T47D (cell line): ENCODE measurements at places on chromosomes 5 and 9.
A peak's percentile ranks its signal among the peaks of the same experiment; 100 is the strongest.

DNA sequence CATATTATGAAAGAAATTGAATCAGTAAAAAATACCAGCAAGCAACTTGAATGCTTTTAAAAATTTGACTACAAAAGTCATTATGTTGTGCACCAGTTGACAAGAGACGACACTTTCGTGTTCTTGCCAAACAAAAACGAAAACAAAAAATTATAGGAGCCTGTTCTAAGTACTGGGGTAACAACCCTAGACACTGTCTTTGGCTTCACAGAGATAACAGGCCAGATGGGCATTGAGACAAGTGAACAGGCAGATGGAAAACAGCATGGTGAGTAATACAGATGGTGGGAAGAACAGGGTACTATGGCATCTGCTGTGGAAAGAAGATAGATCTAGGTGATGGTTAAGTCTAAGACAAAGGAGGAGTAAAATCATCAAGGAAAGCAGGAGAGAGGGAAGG, 99.0 kb downstream of the CDH12 start:
- no peak for DNase-seq

GRCh38 chr9:2023532-2023931, 8.4 kb downstream of the SMARCA2 start:
- no peak for DNase-seq

- DNase-seq = no peak
Measured at GRCh38 chr5:7714119-7714518, 136.8 kb downstream of the CFAP90 start.

GRCh38 chr5:66633754-66634153, 37.6 kb downstream of the MAST4 start:
- no peak for DNase-seq

- DNase-seq = no peak
Measured at GRCh38 chr5:73382401-73382740, 66.2 kb downstream of the FOXD1 start.

DNA sequence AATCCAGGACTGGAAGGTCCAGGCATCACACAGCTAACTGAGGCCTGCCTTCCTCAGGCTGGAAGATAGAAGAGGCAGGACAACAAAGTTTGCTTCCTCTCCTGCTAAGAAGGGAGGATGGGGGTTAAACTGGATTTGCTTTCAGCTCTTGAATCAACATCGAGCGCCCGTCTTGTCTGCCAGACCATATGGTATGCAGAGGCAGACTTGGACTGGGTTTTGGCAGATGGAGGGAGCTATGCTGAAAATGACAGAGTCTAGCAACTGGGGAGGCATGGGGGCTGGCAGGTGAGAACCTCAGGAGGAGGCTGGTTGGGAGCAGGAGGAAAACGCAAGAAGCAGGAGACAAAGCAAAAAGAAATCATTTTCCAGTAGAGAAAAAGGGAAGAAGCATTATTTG, 289.5 kb upstream of the IL12B start:
- DNase-seq = no peak

DNA sequence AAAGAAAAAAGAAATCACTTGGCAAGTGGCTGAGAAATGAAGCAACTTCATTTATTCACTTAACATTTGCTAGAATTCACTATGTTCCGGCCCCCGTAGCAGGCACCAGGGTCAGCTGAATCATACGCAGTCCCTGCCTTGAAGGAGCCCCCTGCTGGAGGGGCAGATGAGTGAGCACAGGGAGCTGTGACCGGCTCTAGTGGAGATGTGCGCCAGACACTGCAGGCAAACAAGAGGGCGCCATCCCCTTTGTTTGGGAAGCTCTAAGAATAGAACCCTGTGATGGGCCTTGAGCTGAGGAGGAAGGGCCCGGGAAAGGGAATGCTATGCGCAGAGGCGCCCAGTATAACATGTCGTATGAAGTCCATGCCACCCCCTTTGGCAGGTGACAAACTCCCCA, 20.2 kb upstream of the RPL26L1 start:
- DNase-seq = peak; percentile 59

GRCh38 chr9:98954244-98954610, 10.5 kb downstream of the COL15A1 start:
- DNase-seq = no peak

DNA sequence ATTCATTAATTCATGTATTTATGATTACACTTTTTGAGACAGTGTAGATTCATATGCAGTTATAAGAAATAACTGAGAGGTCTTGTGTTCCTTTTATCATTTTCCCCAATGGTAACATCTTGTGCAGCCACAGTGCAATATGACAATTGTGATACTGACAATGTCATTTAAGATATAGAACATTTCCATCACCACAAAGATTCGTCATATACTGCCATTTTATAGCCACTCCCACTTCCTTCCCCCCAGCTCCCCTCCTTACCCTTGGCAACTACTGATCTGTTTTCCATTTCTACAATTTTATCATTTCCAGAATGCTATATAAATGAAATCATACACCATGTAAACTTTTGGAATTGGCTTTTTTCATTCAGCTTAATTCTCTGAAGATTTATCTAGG, 53.8 kb downstream of the NR2F1 start:
- no peak for DNase-seq

DNA sequence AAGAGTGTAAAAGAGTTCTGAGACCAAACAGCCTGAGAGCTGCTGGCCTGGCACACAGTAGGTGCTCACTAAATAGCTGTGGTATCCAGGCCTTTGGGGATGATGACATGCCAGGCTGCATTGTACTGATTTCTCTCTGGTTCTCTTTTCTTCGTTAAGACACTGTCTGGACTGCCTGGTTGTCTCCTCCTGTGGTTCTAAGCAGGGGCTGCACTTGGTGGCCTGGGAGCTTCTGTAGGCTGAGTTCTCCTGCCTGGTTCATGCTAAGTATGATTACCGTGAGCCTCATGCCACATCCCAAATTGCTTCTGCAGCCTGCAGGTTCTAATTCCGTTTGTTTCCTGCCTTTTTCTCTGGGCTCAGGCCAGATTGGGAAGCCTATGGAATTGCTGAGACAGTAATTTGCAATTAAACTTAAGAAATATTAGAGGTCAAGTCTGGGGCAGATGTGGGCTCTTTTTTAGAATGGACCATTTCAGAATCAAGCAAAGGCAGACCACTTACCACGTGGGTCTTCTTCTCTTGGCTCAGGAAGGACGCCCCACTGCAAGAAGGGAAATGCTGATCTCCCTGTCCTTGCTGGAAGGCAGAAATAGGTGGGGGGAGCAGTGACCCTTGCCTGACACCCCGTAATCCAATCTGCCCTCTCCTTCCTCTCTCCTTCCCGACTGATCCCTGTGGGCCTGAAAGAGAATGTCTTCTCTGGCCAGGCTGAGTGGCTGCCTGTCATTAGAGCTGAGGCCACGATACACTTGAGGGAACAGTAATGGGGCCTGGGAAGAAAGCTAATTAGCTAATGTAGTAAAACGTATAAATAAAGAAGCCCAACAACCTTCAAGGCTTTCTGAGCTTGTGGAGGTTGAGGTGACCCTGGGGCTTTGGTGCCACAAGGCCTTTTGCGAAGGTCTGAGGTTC, 21.9 kb upstream of the BOD1 start:
- no peak for DNase-seq

DNA sequence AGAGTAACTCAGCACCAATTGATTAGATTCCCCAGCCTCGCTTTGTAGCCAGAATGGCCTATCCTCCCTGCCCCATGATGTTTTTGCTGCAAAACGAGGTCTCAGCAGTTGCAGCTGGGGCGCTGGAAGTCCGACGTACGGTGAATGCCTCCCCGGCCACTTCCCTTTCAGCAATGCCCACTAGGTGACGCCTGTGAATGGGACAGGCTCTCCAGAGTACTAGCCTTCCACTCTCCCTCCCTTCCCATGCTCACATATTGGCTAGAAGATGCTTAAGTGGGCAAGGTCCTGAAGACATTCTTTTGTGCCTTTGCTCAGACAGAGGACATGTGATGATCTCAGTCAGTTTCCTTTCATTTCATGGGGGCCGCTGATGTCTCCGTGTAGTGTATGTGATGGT, 50.8 kb downstream of the DMRT2 start:
- peak; percentile 11 for DNase-seq

DNA sequence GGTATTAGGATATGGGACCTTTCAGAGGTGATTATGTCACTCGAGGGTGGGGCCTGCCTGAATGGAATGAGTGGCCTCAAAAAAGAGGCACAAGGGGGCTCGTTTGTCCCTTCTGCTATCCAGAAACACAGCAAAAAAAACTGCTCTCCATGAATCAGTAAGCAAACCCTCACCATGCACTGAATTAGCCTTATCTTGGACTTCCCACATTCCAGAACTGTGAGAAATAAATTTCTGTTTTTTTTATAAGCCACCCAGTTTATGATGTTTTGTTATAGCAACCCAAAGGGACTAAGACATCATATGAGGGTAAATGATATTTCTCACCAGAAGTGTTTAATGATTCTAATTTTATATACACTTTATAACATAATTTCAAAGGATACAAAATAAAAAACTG, 476.6 kb upstream of the EDIL3 start:
- DNase-seq = no peak

DNA sequence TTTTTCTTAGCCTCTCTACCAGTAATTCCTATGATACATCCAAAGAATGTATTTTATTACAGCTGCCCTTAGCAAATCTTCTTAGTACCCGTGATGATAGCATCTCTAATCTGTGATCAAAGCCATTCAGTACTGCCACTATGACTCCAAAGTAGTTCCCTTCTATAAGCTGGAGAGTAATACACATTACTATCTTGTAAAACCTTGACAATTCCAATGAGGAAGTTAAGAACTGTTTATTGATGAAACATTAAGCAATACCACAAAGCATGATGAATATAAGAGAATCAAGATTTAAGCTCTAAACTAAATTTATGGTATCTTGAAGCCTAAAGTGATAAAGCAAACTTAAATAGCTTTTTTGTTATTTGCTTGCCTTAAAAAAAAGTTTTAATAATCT, 86.1 kb downstream of the SMIM23 start:
- DNase-seq = no peak

DNA sequence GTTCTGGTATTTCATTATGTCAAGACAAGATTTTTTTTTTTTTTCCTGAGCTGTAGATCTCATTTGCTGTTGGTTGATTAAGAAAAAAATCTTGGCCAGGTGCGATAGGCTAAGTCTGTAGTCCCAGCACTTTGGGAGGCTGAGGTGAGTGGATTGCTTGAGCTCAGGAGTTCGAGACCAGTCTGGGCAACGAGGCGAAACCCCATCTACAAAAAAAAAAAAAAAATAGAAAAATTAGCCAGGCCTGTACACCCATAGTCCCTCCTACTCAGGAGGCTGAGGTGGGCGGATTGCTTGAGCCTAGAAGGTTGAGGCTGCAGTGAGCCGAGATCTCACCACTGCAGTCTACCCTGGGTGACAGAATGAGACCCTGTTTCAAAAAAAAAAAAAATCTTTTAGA, 12.2 kb downstream of the CDC42SE2 start:
- DNase-seq = no peak

DNA sequence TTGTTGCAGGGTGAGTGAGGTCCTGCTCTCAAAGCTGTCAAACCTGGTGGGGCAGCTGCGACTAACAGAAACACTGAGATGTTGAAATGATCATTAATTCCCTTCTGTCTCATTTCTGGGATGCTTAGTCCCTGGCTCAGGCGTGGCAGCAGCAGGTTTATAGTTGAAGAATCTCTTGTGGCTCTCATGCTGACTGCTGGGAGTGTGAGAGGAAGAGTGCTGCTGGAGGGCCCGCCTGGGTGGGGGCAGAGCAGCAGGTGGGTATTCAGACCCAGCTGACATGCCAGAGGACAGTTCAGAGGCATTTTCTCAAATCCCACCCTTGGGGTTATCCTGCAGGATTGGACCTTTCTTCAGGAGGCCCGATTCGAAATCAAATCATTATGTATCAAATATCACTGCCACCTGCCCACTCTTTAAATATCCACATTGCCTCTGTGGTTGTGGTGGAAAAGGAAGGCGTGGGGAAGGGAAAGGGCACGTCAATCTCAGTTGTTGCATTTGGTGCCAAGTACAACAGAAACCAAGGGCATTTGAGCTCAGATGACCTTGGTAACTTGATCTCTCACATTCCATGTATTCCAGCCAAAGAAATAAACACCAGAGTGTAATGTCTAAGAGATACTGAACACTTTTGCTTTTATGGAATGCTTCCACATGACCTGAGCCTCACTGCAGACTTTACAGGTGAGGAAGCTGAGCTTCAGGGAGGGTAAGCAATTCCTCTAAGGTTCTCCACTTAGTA, 224.3 kb downstream of the AOPEP start:
- DNase-seq = peak; percentile 75

- DNase-seq = no peak
Measured at GRCh38 chr5:74081126-74081525, 455.1 kb downstream of the ARHGEF28 start.

DNA sequence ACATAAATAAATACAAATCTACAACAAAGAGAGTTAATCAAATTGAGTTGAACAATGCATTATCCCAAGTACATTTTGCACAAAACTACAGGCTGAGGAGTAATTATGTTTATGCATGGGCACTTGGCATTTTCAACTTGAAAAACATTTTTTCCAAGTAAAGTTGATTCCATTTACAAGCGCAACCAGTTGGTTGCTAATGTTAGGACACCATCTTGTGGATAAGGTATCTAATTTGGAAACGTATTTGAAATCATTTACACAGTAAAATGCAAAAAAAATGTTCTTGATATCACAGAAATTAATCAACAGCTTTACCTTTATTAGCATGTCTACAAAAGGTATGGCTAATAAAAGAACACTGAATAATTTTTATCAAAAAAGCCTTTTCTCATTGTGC, 18.8 kb downstream of the FTMT start:
- peak; percentile 12 for DNase-seq

- DNase-seq = no peak
Measured at GRCh38 chr5:96049398-96050272, 88.0 kb upstream of the ELL2 start.

GRCh38 chr9:113360242-113360842, 11.0 kb downstream of the BSPRY start:
- no peak for DNase-seq

- DNase-seq = no peak
Measured at GRCh38 chr5:115855959-115856358, 14.2 kb downstream of the AP3S1 start.

- no peak for DNase-seq
Measured at GRCh38 chr5:23012842-23013241, 159.7 kb upstream of the CDH12 start.

GRCh38 chr5:143923634-143924266, 111.8 kb downstream of the HMHB1 start:
- no peak for DNase-seq

GRCh38 chr9:79812507-79813257, 240.9 kb downstream of the TLE4 start:
- no peak for DNase-seq

GRCh38 chr9:75869236-75869635, 21.2 kb upstream of the PCSK5 start:
- DNase-seq = no peak

GRCh38 chr9:116569111-116569510, 118.0 kb upstream of the TRIM32 start:
- no peak for DNase-seq

- DNase-seq = no peak
Measured at GRCh38 chr9:86926145-86926544, 21.2 kb downstream of the GAS1 start.

GRCh38 chr9:14156046-14156445, 157.9 kb downstream of the NFIB start:
- DNase-seq = no peak

DNA sequence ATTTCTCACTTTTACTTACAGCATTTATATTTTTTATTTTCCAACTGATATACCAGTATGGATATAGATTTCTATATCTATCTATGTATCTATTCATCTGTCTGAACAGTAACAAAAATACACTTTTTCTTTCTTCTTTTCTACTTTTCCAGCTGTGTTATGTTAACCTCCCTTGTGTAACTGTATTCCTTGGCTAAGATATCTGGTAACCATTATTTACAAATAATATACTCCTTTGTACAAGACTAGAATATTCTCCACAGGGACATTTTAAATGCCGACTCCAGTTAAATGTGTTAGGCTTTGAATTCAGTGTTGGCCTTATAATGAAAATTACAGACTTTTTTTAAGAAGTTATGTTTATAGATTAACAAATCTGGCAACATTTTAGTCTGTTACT, 168.7 kb downstream of the XRCC4 start:
- DNase-seq = no peak
